Hypothalamus (tissue), 51 donors: ENCODE measurements at places on chromosomes 11 and 22.
A peak's percentile ranks its signal among the peaks of the same experiment; 100 is the strongest.

DNA sequence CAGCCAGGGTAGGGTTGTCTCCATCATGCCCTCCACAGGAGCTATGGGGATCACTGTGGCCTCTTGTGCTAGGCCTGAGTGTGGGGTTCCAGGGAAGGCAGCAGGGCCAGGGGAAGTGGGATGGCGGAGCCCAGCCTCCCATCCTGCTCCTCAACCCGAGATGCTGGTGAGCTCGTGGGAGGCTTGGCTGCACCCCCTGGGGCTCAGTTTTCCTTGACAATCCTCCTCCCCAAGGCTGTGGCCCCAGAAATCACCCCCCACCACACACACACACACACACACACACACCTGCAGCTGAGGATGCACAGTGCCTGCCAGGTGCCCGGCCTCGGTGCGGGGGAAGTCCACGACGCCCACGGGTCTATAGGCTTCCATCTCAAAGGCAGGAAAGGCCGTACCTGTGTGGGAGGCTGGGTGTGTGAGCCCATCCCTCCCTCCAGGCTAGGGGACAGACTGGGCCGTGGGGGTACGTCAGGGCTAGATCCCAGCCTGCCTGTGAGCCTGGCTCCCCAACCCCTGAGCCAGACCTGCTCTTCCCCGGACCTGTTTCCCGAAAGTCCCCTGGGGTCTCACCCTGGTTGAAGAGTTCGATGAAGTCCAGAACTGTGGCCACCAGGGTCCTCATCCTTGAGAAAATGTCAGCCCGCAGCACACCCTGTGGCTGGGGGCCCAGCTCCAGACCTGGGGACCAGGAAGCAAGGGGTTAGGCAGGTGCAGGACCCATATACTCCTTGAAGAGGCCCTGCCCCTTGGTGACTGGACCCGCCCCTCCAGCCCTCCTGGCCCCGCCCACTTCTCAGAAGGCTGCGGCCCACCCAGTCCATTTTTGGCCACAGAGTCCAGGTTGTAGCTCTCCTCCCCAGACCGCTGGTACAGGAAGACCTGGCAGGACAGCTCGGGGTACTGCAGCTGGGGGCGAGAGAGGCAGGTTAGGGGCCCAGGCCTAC lies 5.2 kb upstream of the TBX10 start:
- no peak for DNase-seq

GRCh38 chr11:95325777-95326258 lies 94.8 kb upstream of the SESN3 start:
- DNase-seq = no peak

GRCh38 chr11:12359761-12360160 lies 17.6 kb upstream of the PARVA start:
- DNase-seq = no peak

DNA sequence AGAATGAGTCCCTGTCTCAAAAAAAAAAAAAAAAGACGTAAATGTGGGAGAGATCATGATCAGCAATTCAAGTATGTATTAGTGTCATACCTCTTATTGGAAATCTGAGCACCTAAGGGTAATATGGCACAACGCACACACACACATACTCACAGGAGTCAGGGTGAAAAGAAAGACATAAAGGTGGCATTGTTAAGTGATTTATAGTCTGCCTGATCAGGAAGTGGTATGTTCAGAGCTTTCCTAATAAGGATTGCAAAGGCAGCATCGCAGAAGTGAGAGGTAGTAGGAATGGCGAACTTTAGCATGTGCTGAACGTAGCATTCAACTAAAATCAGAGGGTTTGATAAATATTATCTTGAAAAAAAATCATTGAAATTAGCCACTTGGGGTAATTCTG lies 854.3 kb downstream of the METTL15 start:
- no peak for DNase-seq

DNA sequence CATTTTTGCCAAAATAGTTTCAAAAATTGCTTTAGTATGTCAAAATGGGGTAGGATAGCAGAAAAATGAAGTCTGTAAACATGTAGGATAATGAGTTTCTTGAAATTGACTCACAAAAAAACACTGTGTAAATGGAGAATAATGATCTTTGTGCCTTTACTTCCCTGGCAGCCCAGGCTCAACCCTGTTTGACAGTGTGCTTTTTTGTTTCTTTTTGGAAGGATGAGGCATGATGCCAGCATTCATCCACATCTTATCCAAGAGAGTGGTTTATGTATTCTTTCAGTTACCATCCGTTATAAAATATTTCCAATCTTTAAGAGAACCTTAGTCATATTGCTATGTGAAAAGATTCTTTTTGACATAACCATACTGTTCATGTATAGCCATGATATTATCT lies 70.6 kb downstream of the ARHGAP42 start:
- no peak for DNase-seq

- no peak for DNase-seq
Measured at GRCh38 chr11:127864861-127865260, 722.5 kb downstream of the ETS1 start.

DNA sequence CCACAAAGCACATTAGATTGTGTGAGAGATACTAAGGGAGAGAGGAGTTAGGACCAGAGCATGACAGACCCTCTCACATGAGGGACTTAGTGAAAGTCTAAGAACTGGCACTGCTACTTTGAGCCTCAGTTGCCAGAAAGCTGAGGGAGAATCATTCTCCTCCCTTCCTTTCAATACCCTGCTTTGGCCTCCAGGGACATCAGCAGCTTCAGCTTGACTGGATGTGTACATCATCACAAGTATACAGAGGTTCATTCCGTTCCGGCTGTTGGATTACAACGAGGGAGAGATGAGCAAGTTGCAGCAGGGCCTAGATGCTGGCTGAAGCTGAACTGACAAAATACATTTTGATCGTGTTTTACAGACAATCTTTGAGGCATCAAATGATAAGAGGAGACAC lies 15.7 kb upstream of the ANO5 start:
- no peak for DNase-seq

DNA sequence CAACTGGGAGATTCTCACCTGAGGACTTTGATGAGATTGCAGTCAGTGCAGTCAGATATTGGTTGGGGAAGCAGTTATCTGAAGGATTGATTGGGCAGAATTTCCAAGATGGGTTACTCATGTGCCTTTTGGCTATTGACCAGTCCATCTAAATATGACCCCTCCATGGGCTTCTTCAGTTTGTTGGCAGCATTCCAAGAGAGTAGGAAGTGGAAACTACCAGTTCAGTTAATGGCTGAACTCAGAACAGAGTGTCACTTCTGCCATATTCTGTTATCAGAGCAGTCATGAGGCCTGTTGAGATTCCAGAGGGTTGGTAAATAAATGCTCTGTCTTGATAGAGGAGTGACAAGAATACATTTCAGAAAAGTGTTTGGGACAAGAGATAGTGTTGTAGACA lies 71.0 kb downstream of the CYP2R1 start:
- DNase-seq = no peak

GRCh38 chr11:42524534-42525227 lies 787.1 kb upstream of the API5 start:
- peak; percentile 26 for DNase-seq

DNA sequence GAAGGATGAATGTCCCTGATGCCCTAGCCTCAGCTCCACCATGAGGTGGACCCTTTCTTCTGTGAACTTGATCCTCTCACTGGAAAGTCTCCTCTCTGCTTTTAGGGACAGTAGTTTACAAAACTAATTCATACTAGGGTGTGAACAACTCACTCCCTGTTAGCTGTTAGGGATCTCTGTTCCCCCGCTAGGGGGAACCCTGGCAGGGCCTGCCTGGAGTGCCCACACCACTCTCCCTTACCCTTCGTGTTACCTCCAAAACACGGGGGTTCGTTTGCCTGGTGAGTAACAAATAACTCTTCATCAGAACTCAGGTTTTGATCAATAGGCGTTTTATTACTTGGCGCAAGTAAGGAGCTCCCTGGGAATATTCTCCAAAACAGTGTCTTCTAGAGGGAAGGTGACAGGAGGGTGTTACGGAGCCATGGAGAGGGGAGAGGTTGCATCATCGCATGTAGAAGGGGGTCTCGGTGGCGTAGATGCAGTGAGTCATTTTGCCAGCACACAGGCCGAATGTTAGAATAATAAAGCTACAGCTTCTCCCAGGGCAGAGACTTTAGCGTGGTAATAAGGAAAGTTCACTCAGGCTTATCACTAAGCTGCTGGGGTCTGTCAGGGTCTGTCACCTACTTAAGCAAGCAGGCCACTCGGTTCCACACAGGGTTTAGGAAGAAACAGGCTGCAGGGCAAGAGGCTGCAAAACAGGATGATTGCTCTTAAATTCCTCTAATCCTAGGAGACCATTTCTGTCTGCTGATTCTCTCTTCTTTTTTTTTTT lies 45.8 kb downstream of the C11orf96 start:
- DNase-seq = no peak

DNA sequence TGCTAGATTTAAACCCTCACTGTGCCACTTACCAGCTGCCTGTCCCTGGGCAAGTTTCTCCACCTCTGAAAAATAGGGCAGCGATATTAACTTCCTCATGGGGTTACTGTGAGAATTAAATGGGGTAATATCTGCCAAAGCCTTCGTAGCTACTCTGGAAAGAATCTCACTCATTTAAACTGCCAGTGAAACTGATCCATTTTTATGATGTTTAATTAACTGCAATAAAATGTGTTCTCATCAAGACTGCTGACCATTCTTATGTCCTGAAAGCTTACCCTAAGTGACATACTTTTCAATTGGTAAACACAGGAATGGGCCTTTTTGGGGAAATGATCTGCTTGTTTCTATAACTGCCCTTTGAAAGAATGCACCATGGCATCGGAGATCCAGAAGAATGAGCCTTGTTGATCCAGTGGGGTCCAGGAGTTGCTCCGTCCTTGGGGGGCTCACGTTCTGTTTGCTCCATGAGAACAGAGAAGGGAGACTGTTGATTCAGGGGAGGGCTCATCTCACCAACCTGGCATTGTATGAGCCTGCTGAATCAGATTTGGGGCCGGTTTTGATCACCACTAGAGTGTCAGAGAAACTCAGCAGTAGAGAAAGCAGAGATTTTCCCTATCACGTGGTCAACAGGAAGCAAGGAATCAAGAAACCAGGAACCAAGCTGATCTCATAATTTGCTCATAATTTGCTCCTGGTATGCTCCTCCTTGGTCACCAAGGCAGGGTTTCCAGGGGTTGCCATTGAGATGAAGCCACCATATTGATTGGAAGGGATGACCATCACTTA lies 7.0 kb upstream of the CCDC86 start:
- DNase-seq = no peak

DNA sequence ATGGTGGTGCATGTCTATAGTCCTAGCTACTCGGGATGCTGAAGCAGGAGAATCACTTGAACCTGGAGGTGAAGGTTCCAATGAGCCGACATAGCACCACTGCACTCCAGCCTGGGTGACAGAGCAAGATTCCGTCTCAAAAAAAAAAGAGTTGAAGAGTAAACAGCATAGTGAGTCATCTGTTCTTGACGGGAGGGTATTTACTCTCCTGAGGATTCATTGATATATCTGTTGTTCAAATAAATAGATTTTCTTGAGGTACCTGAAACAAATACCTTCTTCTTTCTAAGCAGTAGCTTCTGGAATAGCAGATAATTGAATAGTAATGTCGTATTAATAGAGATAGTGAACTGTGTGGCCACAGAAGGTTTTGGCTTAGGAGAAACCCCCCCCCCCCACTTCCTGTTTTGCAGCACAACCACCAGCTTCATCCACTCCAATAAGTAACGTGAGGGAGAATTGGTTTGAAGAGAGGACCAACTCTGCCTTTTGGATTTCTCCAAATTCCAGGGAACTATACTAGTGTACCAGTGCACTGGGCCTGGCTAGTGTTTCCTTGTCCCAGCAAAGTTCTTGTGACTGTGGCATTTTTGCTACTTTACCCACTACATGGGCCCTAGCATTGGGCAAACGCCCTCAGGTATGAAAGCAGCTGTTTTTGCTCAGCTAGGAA lies 90.0 kb downstream of the PRMT3 start:
- DNase-seq = no peak

- no peak for DNase-seq
Measured at GRCh38 chr11:9150926-9151325, 59.5 kb upstream of the SCUBE2 start.

DNA sequence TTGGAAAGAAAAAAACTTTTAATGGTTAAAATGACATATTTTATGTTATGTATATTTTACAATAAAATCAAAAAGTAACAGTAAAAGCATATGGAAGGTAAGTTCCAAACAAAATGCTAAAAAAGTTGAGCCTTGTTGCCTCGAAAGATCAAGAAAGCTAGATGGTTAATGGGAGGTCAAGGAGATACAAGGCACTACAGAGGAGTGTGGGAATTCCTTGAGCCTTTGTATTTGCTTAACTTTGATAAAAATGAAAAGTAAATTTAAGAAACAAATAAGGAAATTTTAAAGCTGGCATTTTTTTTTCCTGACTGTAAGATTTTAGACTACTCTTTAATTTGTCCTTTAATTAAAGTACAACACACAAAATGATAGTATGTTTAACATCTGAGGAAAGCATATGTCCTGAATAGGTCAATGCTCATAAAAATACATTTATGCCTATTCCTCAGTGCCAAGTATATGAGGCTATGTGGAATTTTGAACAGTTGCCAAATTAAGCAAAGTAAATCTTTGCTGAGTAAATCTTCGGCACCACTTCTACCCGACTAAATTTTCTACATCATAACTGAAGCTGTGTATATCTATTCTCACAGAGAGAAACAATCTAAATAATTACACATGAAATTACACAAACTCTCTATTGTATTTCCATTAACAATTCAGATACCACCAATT lies 108.8 kb downstream of the TTC28 start:
- DNase-seq = no peak

DNA sequence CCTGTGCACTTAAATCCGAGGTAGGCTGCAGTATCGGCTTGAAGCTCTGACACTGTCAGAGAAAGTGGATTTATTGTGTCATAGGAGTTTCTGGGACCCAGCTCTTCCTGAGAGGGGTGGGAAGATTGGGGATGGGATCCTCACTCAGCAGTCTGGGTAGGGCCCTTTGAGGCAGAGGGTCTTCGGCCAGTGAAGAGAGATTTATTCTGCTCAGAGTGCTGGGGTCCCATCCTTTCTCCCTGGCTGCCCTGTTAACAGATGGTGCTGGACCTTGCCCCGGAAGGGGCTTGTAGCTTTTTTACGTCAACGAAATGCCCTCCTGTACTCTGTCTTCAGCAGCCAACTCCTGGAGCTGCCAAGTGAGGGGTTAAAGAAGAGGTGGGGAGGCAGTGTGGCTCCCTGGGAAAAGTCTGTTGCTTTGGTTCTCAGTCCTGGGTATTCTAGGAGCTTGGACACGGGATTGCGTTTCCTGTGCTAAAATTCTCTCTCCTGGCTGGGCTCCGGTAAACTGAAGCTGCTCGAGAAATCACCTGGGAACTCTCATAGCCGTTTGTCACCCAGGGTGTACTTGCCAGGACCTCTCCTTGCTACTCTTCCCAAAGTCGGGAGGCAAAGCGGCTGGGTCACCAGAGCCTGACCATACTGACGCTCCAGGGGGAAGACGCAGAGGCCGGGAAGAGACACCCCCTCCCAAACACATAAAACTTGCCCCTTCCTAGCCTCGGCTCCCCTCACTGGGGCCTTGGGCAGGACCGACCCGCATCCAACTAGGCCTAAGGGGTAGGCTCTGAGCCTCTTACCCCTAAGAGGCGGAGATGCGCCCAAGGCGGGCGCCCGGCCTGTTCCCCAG lies 806 bp upstream of the SMDT1 start:
- peak; percentile 60 for DNase-seq

- no peak for DNase-seq
Measured at GRCh38 chr11:30387891-30388861, 65.3 kb downstream of the ARL14EP start.

- no peak for DNase-seq
Measured at GRCh38 chr11:95767498-95767897, 22.1 kb downstream of the FAM76B start.
